Fibroblast of lung (primary cell): ENCODE measurements at places on chromosomes 4 and X. TPM values are rescaled to one million over a fixed set of nuclear protein-coding genes. Genes with fewer than 3 reads are reported as not detected.

FRG2 gene
- total RNA-seq, result not detected in 2 replicates

LRIT3 gene
- under 0.01 TPM in 2 replicates for total RNA-seq

GAGE12H gene
- not detected in 2 replicates for total RNA-seq

UNC5C gene
- 2.0 and 3.9 TPM in 2 replicates for total RNA-seq

DNA sequence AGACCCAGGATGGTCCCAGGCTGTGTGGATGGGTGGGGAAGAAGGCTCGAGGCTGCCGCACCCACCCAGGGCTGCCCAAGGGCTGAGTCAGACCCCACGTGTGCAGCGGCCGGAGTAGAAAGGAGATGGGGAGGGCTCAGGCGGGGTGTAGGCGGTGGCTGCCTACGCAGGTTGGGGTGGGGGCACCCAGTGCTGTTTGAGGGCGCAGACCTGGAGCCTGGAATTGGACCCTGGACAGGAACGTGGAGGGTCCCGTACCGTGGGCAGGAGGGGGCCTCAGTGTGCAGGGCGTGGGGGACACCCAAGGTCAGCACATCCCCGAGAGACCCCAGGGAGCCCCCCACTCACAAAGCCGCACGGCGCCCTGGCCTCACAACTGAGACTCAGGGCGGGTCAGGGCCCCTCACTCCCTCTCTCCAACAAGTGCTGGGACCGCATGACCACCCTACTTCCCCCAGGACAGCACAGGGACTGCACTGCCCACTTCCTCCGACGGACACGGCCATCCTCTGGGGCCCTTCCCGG, 79.9 kb downstream of the FAM53A start:
- DNase-seq, result peak; percentile 35

DNA sequence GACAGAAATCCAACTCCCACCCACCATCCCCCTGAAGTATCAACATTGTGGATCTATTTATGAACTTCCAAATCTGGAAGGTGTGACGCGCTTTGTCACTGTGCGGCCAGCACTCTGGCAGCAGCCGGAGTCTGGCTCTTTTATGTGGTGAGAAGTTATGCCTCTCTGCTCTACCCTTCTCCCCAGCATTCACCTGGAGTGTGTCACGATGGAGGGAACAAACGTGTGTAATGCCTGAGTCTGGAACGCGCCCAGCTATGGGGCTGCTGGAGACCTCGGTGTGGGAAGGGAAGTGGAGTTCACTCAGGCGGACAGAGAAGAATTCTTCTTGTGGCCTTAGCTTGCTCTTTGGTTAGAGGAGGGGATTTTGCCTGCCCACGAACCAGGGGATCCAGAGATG, 222.1 kb upstream of the RPL34 start:
- peak; percentile 94 for DNase-seq

DNA sequence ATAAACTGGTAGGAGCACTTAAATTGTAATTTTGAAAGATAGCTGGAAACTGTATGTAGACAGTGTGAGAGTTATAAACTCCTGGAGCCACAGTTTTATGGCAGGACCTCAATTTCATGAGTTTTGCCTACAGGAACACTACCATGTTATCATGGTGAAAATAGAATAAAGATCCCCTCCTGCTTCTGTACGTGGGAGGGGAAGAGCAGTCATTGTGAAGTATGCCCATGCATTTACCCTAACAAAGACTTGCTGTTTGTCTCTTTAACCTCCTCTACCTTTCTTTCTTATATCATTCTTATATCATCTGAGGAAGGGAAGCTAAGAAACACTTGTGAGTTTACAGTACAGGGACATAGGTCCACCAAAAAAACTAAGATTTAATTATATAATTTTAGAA, 327.0 kb downstream of the PCDH10 start:
- no peak for DNase-seq

DNA sequence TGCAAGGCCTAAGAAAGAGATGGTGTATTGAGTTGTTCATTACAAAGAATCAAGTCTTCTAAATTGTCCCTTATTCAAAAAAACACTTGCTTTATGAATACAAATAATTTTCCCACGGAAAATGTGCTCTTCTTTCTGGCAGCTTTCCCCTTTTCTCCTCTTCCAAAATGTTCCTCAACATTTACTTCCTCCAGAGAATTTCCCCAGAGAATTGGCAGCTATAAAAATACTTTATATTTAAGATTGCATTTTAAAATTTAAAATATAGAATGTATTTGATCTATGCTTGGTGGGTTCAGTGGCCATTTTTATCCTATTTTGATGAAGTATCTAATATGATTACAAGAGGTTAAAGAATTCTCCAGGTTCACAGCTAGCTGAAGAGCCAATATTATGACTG, 521.0 kb downstream of the IQCM start:
- DNase-seq, result no peak

- DNase-seq, result no peak
Measured at GRCh38 chr4:85905761-85906160, 430.8 kb downstream of the ARHGAP24 start.

- DNase-seq, result no peak
Measured at GRCh38 chr4:186023975-186024374, 45.0 kb upstream of the TLR3 start.

- no peak for DNase-seq
Measured at GRCh38 chr4:2691952-2692435, 64.1 kb downstream of the TNIP2 start.

DNA sequence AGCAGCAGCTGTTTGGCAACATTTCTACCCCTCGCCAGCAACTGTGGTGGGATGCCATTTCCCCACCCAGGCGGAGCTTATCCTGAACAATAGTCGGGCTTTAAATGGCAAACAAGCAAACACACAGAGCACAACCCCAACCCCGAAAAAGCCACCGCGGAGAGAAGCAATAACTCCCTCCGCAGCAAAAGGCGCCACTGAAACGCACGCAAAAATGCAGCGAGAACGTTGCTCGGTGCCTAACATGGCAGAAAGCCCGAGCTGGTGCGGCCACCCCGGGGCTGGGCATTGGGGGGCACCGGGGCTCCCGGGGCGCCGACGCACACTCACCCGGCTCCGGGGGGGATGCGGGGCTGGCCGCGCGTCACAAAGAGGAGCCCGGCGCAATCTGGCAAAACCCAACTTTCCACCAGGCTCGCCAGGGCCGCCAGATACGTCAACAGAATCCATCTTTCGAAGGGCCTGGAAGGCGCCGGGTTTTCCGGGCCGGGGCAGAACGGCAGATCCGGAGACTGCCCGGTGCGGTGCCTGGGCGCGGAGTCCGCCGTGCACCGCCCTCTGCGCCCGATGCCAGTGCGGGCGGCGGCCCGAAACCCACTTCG, 818 bp downstream of the RAI2 start:
- no peak for DNase-seq

- DNase-seq, result no peak
Measured at GRCh38 chr4:184821242-184821641, 4.5 kb downstream of the ACSL1 start.

- no peak for DNase-seq
Measured at GRCh38 chrX:150156615-150157014, 206.5 kb upstream of the MAMLD1 start.

DNA sequence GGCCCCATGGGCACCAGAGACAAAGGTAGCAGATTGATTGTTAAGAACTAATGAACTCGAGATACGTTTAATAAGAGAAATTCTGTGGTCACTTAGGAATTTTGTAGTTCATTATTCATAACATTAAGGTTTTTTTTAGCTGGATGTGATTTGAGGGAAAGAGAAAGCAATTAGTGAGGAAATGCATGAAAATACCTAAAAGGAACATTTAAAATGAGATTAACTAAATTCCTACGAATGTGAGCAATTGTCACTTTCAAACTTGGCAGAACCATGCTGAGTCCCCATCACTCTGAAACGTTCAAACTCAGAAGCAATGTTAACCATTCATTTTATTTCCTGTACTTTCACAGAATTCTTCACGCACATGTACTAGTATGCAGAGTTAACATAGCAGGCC, 5.9 kb downstream of the PRMT9 start:
- peak; percentile 44 for DNase-seq

DNA sequence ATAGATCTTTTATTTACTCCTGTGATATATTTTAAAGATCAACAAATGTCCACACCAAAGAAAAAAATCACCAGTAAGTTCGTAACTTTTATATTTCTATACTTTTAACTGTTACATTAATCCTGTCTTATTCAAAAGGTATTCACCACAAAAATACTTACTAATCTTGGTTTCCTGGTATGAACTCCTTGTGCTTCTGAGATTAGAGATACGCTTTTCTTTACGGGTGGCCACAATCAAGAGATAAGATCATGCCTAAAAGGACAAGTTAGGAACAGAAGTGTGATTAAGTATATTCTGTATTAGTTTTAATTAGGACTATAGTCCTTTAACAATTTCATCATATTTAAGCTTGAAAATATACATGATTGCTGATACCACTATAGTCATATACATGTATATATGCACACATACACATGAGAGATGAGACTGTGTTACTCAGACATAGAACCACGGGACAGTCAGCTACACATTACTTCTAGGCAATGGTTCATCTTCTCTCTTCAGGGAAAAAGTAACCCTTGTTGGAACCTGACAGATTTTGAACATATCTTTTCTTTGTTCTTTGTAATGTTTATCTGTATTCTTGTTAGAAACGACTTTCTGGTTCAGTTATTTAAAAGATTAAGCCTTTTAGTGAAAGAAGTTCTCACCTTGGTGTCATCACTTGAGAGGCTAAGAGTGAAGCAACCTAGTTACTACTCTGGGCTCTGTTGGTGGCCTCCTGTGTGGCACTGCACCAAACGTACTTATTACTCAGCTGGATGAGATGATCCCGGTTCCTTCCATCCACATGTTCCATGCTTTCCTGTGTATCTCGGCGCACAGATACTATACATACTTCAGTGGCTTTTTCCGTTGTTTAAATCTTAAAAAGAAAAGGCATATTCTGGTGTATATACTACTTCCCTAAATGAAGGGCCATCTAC, 146.1 kb downstream of the CBR4 start:
- peak; percentile 50 for DNase-seq

GRCh38 chrX:97290199-97290598, 406.5 kb downstream of the RPA4 start:
- peak; percentile 17 for DNase-seq
